ENCODE measurements at places on chromosomes 1 and 21.

DNA sequence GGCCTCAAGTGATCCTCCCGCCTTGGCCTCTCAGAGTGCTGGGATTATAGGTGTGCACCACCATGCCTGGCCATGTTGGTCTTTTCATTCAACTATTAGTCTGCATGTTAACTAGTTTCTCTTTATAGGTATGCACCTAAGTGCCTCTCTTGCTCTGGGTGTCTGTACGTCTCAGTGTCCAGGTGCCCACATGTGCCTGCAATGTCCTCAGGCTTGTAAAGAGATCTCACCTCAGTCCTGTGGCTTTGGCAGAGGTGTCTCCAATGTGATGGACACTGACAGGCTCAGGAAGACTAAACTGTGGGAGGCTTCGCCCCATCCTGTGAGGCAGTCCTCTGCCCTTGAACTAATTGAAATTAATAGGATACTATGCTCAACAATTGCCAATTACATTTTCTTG lies 526.3 kb downstream of the PTPRU start:
- DNase-seq = no peak

GRCh38 chr1:82446955-82447354 lies 646.2 kb downstream of the ADGRL2 start:
- DNase-seq = no peak

DNA sequence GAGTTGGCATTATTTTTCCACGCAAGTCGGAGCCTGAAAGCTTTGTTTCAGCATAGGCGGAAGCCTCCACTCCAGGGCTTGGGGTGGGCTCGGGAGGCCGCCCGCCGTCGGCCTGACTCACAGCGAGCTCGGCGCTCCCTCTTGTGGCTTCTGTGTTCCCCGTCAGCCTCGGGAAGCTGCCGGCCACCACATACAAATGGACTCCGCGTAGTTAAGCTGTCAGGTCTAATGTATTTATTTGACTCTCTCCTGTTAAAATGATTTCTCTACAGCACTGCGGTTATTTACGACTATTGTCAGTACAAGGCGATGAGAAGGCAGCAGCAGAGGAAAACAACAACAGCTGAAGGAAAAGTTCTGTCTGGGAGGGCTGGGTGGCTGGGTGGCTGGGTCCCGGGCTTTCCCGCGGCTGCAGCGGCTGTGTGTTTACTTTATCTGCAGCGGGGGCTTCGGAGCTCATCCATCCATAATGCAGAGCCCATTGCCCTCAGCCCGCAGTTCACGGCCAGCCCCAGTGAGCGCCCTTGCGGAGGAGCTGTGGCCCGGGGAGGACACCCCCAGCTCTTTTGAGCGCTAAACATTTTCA lies 375.7 kb upstream of the CAMK1G start:
- DNase-seq = peak; percentile 70

DNA sequence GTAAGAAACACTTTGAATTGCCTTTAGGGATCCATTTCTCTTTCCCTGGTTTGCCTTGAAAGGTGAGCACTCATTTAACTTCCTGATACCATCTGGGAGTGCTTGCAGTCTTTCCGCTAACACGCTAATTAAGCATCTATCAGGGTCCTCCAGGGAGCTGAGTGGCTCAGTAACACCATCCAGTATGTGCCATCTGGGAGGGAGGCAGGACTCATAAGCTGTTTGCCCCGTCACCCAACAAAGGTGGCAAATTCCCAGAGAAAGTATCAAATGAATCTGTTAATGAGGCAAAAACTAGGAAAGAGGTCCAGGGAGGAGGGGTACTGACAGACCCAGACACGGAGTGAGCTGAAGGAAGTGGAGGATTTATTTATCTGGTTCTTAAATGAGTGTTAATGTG lies 430.9 kb downstream of the HLX start:
- no peak for DNase-seq

DNA sequence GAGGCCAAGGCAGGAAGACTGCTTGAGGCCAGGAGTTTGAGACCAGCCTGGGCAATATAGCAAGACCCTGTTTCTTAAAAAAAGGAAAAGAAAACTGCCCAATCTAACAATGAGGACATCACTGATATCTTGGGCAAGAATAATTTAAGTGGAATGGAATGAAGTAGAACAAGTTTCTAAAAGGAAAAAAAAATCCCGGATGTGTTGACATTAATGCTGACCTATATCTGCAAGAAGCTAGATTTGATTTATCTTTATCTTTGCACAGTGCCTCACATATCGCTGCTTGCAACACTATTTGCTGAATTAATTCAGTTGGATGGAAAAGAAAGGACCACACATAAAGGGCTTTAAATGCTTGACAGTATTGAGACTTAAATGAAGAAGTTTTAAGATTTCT lies 27.8 kb downstream of the DIPK1A start:
- DNase-seq = no peak

GRCh38 chr1:2003541-2004131 lies at the start of gene CFAP74:
TSS of gene CFAP74 (minus strand) at chr1:2003786. CDS start at chr1:1990956, 12,830 bp downstream.
- DNase-seq = peak; percentile 65

- DNase-seq = no peak
Observed at GRCh38 chr1:15299806-15300205, 52.8 kb downstream of the FHAD1 start.

DNA sequence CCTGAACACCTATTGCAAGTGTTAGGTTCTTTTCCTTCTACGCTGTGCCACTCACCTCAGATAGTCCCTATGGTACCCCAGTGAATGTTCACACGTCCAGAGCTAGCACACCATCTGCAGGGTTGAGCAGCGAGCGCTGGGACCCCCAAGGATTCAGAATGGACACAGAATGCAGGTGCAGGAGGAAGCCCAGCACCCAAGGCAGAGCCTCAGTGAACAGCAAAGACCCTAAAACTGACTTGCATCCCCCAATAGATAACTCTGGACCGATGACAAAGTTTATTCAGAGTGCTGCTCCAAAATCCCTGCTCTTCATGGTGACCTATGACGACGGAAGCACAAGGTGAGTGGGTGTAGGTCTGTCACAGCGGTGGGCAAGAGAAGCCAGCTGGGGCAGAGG lies 15.1 kb upstream of the MX2 start:
- DNase-seq = no peak

DNA sequence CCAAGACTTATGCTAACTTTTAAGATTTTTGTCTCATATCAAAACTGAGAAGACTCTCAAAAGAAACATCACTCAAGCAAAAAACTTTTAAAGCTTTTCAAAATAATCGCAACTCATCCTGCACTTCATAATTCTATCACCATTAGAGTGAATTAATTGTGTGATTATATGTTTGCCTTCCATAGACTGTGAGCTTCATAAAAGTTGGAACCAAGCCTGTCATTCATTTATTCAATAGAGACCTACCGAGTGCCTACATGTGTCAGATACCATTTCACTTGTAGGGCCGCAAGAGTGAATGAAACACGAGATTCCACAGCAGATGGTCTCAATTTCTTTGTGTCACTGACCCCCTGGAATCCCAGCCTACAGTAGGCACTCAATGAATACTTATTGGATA lies 106.4 kb downstream of the RHOU start:
- DNase-seq = no peak

Measured in mesenchymal stem cell (in vitro differentiated cells and primary cell).